Activated T-cell treated with anti-CD3 and anti-CD28 coated beads, Interleukin-2, amount 50 U/mL, for 72 hours (primary cell): ENCODE measurements at places on chromosomes 7 and 10. TPM values are rescaled to one million over a fixed set of nuclear protein-coding genes. Genes with fewer than 3 reads are reported as not detected.

Gene NME8
- not detected for total RNA-seq

Gene GPR141
- not detected for total RNA-seq

Gene CALML5
- total RNA-seq, result not detected

Gene DRGX
- total RNA-seq, result not detected

Gene ECHS1
- 53.1 TPM for total RNA-seq

Gene CPED1
- not detected for total RNA-seq

Gene TLX1
- not detected for total RNA-seq

Gene GFRA1
- not detected for total RNA-seq

Gene HMX2
- 1.1 TPM for total RNA-seq

Gene GPRIN2
- not detected for total RNA-seq

Gene ECHDC3
- 4.3 TPM for total RNA-seq

Gene ADK
- 56.2 TPM for total RNA-seq

Gene HTR7
- total RNA-seq, result 0.09 TPM
